Right renal pelvis (tissue), 4 donors: ENCODE measurements at places on chromosomes 6 and 20. TPM values are rescaled to one million over a fixed set of nuclear protein-coding genes. Genes with fewer than 3 reads are reported as not detected.

Gene SLC2A10
- 17.1 TPM for polyA plus RNA-seq

Gene THBD
- 5.2 TPM for polyA plus RNA-seq

Gene TLDC2
- polyA plus RNA-seq: 5.5 TPM

Gene SLC2A4RG
- 78.4 TPM for polyA plus RNA-seq

Gene SIRPB1
- polyA plus RNA-seq: 1.6 TPM

Gene GPSM3
- 11.1 TPM for polyA plus RNA-seq

Gene ZFAND3
- polyA plus RNA-seq: 177 TPM

Gene MKKS
- polyA plus RNA-seq: 38.3 TPM
